ENCODE measurements at places on chromosomes 5 and 9. TPM values are rescaled to one million over a fixed set of nuclear protein-coding genes. Genes with fewer than 3 reads are reported as not detected.

Gene SPATA31E1
- not detected for total RNA-seq

Gene BTNL3
- total RNA-seq: 0.34 TPM

Gene SLC6A18
- not detected for total RNA-seq

Gene OMD
- not detected for total RNA-seq

Gene CLK4
- 20.3 TPM for total RNA-seq

Gene PCDHGA4
- 2.3 TPM for total RNA-seq

Gene AK6
- total RNA-seq: 50.4 TPM

Gene RNF183
- 0.09 TPM for total RNA-seq

Gene GPRIN1
- 0.67 TPM for total RNA-seq

Gene FYB1
- not detected for total RNA-seq

Gene SLC46A2
- total RNA-seq: not detected

Gene AGXT2
- total RNA-seq: not detected

Gene IGIP
- 1.6 TPM for total RNA-seq

Gene PCDHB6
- total RNA-seq: 1.5 TPM

Gene RIC1
- 27.4 TPM for total RNA-seq

Gene NSG2
- total RNA-seq: 0.22 TPM

Gene MTX3
- total RNA-seq: 64.0 TPM

Gene PCDHB8
- not detected for total RNA-seq

Gene SLC45A2
- 0.06 TPM for total RNA-seq

Gene SLC6A19
- total RNA-seq: not detected

Gene DIRAS2
- not detected for total RNA-seq

Gene CHSY3
- 0.30 TPM for total RNA-seq

Gene CDC20B
- total RNA-seq: not detected

Gene PFN3
- total RNA-seq: not detected

Gene CACNA1B
- 1.5 TPM for total RNA-seq

Gene TRAPPC13
- total RNA-seq: 53.1 TPM

Gene MYO10
- total RNA-seq: 59.9 TPM
